ENCODE measurements at places on chromosomes 1 and 21.
A peak's percentile ranks its signal among the peaks of the same experiment; 100 is the strongest.

GRCh38 chr1:165144757-165145397 lies 211.6 kb downstream of the LMX1A start:
- DNase-seq = peak; percentile 45

DNA sequence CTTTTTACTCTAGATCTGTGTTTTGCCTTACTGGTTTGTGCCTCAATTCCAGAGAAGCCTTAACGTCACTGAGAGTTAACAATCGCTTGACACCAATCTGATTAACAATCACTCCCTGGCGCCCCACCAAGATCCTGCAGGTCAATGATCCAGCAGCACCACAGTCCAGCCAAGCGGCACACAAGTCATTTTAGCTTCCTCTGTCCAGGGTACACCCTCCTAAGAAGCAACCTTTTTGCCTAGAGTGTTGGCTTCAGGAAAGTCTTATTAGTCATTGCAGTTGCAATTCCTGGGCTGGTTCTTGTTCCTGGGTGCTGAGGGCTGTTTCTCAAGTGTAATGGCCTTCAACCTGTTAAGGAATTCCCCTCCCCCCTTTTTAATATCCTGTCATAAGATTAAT lies 323.0 kb upstream of the USP25 start:
- no peak for DNase-seq

DNA sequence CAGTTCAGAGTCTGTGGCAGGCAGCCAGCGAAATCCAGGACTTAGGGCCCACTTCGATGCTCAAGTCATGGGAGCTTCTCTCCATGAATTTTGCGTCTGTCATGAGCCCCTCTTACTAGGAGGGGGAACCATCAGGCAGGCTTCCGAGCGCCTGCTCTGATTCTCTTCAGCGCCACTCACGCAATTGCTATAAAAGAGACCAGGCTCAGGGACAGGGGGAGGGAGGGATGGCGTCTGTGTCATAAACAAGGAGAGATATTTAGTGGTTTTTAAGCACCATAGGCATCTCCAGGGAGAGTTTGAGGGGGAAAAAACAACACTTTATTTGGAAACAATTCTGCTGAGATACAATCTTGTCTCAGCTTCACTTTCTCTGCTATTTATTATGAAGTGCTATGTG lies 60.6 kb downstream of the NAV1 start:
- DNase-seq = no peak

GRCh38 chr21:43211072-43211759 lies 42.4 kb downstream of the CRYAA start:
- DNase-seq = no peak

- no peak for DNase-seq
Observed at GRCh38 chr1:51472359-51472758, 46.7 kb downstream of the EPS15 start.

- DNase-seq = no peak
Observed at GRCh38 chr1:246946366-246946765, 14.6 kb upstream of the AHCTF1 start.

DNA sequence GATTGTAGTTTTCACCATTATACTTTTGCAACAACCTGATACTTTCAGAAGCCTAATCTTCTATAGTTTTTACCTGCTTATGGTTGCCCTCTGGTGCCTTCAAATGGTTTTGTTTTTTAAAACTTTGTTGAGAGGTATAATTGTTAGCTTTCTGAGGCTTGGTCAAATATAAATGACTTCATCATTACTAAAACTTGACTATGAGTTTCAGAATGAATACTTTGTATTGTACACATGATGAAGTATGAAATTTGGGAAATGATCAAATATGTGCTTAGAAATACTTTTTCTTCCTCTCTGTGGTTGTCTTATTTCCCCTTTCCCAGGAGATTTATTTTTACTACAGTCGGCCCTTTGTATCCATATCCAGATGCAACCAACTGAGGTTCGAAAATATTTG lies 151.8 kb upstream of the B3GALT2 start:
- DNase-seq = no peak

GRCh38 chr21:25986928-25987327 lies 183.6 kb downstream of the APP start:
- no peak for DNase-seq

GRCh38 chr1:211376807-211377470 lies 50.3 kb downstream of the TRAF5 start:
- no peak for DNase-seq

DNA sequence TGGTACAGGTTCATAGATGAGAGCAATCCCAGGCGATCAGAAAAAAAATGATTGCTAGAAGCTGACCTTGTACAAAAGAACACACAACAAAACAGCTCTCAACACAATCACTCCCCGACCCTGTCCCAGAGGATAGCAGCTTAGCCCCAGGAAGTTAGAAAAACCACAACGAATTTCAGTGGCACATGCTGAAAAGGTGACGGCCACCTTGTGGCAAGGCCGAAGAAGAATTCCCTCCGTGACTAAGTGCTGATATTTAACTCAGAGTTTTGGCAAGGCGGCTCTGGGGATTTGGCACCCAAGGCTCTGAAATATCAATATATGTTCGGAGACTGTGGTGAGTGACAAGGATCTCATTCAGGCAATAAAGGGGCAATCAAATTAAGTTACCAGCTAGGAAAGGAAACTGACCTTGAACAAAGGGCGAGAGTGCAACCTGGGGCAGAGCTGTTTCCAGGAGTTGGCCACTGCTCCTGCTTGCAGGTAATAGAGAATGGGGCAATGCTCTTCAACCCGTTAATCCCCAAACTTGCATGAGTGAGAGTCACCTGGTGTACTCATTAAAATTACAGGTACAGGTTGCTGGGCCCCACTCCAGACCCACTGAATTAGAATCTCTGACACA lies 96.2 kb downstream of the BEND5 start:
- no peak for DNase-seq

GRCh38 chr21:44870748-44871495 lies 2.6 kb downstream of the PTTG1IP start:
- no peak for DNase-seq

- DNase-seq = no peak
Observed at GRCh38 chr1:198330982-198331615, 174.3 kb downstream of the NEK7 start.

DNA sequence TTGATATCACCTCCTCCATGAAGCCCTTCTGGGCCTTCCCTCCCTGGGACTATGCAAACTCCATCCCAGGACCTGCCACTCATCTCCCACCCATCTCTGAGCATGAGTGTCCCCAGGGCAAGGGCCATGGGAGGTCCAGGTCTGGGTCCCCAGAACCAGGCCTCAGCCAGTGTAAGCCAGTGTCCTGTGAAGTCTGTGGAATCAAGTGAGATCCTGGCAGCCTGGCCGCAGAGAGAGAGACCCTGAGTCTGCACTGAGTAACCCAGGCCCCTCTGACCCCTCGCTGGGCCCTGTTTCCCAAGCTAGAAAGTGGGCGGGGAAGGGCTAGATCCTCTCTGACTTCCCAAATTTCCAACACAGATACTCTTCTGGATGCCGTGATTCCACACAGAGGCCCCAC lies 132.7 kb downstream of the DMRTB1 start:
- DNase-seq = no peak

- no peak for DNase-seq
Observed at GRCh38 chr1:108896146-108897145, 19.7 kb downstream of the GPSM2 start.

DNA sequence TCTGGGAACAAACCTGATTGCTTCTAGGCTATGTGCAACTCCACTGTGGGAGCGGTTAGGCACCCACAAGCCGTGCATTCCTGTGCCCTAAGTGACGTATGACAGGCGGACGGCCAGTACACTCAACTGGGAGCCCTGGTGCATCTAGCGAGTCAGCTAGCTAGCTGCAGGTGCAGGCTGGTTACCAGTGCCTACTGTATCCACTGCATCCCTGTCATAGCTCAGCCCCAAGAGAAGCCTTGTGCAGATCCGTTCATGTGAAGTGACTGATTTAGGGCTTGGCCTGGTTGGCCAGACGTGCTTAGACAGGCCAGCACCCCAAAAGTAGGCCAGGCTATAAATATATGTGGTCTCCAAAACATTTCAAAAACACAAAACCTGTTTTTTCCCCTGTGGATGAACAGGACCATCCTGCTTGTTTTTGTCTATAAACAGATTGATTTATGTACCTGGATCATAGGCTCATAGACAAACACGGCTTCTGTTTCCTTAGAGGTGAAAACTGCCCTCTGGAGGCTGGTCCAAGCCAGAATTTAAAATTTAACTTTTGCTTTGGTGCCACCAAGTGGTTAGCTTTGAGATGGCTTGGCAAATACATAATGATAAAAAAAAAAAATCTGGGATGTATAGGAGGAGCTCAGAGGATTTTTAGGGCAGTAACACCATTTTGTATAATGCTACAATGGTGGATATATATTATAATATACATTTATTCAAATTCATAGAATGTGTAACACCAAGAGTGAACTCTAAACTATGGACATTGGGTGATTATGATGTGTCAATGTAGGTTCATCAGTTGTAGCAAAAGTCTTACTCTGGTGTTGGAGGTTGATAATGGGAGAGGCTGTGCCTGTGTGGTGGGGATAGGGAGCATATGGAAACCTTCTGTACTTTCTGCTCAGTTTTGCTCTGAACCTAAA lies 68.5 kb downstream of the GIPC2 start:
- peak; percentile 71 for DNase-seq

DNA sequence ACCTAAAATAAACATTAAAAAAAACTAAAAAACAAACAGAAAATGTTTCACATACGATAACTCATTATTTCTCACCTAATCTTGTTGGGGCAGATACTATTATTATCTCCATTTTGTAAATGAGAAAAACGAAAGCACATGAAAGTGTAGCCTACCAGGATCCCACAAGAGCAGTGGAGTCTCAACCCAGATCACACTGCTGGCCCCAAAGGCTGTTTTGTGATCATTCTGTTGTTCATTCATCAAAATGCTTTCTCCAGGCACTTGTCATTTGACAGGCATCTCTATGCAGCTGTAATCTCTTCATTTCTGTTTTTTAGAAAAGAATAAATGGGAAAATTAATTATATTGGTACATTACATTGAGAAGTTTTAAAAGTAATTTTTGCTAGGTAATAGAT lies 67.5 kb downstream of the AK5 start:
- no peak for DNase-seq

- DNase-seq = no peak
Observed at GRCh38 chr1:51442616-51443015, 76.5 kb downstream of the EPS15 start.
